ENCODE measurements at places on chromosomes 2 and 18.

DNA sequence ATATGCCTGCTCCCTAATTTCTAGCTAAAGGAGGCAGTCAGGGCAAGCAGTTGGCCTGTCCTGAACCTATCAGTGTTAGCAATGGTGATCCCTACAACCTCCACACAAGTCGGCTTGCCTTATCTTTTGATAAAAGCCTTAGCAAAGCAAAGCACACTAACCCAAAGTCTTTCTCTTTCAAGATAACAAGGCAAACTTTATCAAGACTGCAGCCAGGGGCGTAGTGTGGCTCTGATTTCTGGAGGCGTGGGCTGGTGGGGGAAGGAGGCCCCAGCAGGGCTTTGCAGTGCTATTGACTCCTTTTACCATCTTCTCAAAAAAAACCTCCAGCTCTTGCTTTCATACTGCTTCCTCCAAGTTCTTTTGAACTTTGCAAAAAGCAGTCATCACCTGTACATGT, 40.2 kb upstream of the LAMA1 start:
- DNase-seq: no peak

- no peak for DNase-seq
Observed at GRCh38 chr2:147051814-147052213, 793.0 kb upstream of the ACVR2A start.

GRCh38 chr2:120844070-120844738, 108.5 kb downstream of the GLI2 start:
- DNase-seq: no peak

- no peak for DNase-seq
Observed at GRCh38 chr18:30819619-30820018, 222.9 kb downstream of the DSC3 start.

- no peak for DNase-seq
Observed at GRCh38 chr2:238286551-238286950, 1.9 kb downstream of the PER2 start.

GRCh38 chr2:59791004-59791618, 762.3 kb downstream of the BCL11A start:
- DNase-seq: no peak

- DNase-seq: no peak
Observed at GRCh38 chr2:97067279-97068004, 27.2 kb downstream of the FAHD2B start.

DNA sequence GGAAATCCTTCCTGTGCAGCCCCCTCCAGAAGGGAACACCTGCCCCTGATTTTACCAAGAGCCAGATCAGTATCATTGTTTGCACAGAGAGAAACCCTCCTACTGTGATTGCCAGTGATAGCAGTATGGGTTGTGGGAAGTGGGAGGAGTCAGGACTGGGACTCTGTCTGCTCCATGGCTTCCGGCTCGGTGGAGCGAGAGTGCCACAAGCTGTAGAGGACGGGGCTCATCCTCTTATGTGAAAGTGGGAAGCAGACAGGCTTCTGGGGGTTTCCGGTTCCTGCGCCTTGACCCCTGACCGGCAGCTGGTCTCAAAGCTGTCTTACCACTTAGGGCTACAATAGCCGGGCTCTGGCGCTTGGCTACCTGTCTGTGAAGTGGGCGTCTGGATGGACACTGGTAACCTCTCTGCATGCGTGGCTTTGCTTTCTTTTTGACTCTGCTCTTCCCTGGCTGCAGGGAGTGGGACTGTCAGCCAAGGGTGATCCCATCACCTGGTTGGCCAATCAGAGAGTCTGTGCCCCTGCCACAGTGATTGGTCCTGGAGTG, 79.7 kb downstream of the BCL2L11 start:
- no peak for DNase-seq

- no peak for DNase-seq
Observed at GRCh38 chr2:133426791-133427190, 141.5 kb downstream of the NCKAP5 start.

Measured in HEK293T (cell line).